Kidney epithelial cell (primary cell): ENCODE measurements at places on chromosomes 7 and 10. TPM values are rescaled to one million over a fixed set of nuclear protein-coding genes. Genes with fewer than 3 reads are reported as not detected.

The GPR15LG gene
- not detected in 2 replicates for total RNA-seq

The HOXA10 gene
- 29.1 and 30.9 TPM in 2 replicates for total RNA-seq

The CPA2 gene
- not detected in 2 replicates for total RNA-seq

The IFIT1B gene
- total RNA-seq = not detected in 2 replicates

The CCDC172 gene
- total RNA-seq = not detected in 2 replicates

The PRTFDC1 gene
- 9.6 and 9.9 TPM in 2 replicates for total RNA-seq

The GNG11 gene
- total RNA-seq = 12.6 and 14.8 TPM in 2 replicates

The SRRM3 gene
- 0.21 TPM in 1 of 2 replicates, not detected in the other for total RNA-seq
